ENCODE measurements at places on chromosomes 2 and 18.
A peak's percentile ranks its signal among the peaks of the same experiment; 100 is the strongest.

DNA sequence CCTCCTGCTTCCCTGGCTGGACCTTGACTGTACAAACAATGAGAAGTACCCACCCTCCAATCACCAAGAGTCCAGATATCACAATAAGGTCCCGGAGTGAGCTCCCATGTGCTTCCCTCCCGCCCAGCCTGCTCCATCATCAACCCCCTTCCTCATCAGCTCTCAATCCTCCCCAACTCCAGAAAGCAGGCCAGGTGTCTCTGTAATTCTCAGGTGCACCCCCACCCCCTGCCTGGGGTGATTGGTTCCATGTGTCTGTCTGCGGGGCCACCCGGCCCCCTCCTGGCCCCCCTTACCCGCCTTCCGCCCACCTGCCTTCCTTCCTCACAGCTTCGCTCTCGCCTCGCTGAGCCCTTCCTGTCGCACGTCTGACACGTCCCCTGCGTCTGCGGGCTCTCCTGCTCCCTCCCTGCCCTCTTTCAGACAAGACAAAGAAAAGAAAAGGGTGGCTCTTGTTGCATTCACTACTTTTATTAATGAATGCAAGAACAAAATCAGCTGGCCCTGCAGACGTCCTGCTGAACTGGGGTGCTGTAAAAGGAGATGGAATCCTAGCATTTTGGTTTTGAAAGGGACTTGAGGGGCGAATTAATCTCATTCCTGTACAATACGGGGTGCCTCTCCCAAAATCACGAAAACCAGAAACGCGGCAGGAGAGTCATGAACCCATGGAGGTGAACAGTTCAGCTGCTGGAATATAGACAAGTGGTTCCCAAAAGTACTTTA is 26.5 kb upstream of the IGFBP2 start:
- DNase-seq, result peak; percentile 2

DNA sequence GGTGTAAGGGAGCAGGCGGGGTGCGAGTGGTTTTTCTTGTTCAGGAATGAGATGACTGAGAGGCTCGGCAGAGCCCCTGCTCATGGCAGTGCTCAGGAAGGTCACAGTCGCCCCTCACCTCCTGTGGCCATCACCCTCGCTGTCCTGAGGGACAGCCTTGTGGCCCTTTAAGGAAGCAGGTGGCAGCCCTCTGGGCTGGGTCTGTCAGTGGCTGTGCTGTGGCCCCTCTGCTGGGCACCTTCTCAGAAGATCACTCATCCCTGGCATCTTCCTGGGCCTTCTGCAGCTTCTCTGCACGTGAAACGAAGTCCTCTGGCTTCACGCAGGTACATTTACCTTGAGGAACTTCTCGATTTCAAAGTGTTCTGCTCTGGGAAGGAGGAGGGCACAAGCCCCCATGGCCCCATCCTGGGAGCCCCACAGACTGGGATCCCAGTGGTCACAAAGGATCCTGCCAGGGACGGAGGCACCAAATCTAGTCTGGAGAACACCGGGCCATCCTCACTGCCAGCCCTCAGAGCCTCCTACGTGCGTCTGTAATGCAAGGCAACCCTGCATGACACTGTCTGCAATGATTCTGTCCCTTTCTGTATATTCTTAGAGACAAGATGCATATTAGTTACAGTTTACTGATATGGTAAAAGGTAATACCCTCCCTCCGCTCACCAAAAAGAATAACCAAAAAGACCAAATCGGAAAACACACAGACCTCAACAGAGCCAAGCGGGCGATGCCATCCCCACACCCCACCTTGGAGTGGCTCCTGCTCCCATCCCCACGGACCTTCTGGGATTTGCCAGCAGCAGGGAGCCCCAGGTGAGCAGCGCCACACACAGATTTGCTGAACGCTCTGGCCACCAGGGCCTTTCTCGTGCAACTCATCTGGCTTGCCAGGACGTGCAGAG is 25.9 kb upstream of the FAHD2A start:
- DNase-seq, result no peak

DNA sequence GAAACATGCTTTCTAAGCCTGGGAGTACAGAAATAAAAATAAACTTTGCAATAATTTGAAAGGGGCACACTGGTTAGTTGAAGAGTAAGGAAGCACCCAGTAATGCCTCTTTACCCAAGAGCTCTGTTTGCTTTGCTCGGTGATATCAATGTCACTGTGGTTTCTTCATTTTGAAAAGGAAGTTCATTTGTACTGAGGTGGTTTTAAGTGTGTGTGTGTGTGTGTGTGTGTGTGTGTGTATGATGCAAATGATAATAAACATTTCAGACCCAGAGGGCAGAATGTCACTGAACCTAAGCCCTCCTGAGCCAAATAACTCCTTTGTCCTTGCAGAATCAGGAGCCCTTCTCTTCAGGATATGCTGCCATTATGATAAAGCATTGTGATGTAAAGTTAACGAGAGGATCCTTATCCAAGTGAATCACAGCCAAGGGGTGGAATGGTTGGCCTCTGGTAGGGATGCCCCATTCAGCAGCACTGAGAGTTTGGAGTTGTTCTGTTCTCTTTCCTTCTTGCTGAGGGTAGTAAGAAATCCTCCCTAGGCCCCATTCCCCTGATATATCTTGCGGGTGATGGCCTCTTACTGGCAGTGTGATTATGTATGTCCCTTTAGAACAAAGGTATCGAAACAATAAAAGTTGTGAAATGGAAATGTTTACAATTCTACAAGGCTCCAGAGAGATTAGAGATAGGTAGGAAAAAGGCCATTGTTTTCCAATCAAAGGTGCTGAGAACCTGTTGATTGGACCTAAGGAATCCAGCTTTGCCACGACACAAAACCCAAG is 7.6 kb downstream of the ITGA6 start:
- DNase-seq, result peak; percentile 85

DNA sequence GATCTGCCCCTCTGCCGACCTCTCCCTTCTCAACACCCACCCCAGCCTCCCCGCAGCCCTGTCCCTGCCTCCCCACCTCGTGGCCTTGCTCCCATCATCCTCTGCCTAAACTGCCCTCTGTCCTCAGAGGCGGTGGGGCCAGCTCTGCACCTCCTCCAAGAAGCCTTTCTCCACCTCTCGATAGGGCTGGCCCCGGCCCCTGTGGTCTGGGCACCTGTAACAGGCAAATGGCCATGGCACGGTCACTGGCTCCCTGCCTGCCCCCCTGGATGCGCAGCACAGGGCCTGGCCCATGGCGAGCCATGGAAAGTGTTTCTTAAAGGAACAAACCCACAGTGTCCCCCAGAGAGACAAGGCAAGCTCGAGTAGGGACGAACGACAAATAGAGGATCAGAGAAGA is 42.0 kb downstream of the MYO7B start:
- no peak for DNase-seq
